Kasumi-1 (cell line): ENCODE measurements at places on chromosomes 3 and 15.

DNA sequence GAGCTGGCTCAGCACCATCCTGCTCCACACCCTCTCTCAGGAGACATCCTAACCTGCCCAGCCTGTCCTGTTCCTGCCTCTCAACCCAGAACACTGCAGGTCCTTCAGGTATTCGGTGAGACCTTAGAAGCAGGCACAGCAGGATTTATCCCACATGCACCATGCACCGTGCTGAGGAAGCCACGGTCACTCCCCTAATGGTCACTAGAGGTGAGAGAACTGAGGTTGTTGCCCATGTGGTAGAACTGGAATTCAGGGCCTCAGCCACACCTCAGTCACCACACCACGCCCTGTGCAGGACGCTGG is 36.9 kb downstream of the APBA2 start:
- DNase-seq: no peak

- no peak for DNase-seq
These were observed 1.4 kb downstream of the CACNA2D3 start for GRCh38 chr3:54123776-54124196.

DNA sequence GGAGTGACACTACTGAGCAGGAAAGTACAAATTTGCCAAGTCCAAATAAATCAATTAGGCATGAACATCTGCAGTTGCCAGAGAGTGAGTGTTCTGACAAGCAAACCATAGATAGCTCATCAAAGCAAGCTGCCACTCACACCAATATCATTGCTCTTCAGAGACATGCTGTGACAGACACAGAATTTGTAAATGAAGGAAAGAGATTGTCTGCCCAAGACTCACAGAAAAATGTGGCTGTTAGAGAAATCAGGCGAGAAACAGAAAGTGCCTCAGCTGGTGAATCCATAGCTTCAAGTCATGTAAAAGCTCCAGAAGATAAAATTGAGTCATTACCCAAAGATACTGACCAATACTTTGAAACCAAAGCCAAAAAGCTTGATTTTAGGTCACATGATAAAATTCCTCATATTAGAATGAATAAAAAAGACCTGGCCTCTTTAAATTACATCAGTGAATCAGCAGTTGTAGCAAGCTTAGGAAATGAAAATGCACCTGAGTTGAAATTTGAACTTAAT is 50.8 kb downstream of the CRYBG3 start:
- DNase-seq: no peak

DNA sequence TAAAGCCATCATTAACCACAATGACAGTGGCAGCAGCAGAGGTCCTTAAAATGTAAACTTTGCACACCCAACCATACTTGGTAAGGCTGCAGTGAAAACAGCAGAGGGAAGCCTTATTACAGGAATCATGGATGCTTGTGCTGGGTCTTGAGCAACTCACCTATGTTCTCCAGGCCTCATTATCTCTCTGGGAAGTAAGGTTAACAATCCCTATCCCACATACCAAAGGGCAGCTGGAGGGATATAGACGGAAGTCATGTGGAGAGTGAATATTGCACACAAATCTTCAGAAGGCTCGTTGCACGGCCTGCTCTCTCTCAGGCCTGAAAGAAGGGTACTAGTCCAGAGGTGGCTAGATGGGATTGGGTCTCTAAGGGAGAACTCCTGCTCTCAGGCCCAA is 25.8 kb upstream of the CELF6 start:
- DNase-seq: no peak

DNA sequence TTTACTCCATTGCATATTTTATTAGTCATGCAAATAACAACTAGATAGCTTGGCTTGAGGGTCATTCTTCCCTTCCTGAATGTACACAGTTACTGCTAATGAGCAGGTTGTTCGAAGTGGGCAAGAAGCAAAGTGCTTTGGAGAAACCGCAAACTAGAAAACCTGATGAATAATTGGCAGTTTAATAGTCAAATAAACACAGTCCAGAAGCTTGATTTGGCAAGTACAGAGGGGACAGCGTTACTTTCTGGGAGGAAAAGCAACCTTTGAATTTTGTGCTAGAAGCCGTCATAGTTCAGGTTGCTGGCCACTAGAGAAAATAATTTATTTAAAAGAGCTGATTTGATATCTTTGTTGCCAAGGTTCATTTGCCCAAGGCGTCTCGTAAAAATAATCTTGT is 94.9 kb downstream of the MFSD1 start:
- no peak for DNase-seq

DNA sequence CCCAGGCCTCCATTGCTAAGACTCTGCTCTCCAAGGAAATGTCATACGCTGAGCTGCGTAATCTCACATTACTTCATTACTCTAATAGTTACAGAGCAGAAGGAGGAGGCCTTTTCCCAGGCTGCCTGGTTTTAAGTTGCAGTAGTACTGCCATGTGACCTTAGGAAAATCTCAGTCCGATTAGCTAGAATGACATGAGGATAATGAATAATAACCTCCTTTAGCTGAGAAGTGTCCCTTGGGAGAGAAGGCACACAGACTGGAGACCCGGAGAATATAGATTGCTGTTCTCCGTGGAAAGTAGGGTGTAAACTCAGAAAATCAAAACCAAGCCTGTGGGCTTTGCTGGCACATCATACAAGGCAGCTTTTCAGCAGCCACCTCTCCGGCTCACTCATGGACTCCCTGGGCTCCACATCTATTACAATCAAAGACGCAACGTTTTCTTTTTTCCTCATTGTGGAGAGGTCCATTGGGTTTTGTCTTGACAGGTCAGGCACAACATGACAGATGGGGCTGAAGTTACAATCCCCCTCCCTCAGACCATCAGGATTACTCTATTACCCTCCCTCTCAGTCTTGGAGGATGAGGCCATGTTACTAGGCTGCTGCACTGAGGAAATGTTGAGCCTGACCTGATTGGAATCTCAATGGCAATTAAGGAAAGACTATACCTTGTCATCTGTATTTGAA is 134.8 kb upstream of the MB21D2 start:
- DNase-seq: no peak

DNA sequence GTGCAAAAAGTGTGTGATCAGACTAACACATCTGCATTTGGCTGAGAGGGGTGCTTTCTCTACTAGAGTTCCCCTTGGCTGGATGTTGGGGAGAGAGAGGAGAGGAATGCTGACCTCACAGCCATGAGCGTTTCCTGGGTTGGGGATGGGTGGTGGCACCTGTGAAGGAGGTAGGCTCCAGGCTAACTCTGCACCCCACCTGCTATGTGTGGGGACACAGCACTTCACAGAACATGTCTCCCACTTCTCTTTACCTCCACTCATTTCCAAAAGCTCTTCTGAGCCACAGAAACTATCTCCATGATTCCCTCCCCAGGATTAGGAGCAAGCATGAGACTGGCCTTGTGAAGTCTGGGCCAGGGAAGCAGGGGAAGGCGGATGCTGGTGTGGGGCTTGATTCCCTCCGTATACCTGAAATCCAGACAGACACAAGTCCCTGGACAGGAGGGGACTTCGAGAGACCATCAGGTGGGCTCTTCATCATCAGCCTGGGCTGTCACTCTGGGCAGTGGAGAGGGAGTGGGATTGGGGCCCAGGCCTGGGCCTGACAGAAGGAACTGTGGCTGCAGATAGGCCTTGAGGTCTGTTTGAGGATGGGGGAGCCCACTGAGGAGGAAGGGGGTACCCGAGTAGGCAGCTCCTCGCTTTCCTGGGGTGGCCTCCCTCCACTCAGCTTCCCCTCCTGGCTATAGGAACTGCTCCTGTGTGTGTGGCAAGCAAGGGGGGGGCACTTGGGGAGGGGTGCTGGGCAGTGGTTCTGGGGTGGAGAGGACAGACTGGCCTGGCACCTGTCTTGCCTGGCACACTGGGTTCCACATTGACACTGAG is 40.7 kb downstream of the FEM1B start:
- no peak for DNase-seq

DNA sequence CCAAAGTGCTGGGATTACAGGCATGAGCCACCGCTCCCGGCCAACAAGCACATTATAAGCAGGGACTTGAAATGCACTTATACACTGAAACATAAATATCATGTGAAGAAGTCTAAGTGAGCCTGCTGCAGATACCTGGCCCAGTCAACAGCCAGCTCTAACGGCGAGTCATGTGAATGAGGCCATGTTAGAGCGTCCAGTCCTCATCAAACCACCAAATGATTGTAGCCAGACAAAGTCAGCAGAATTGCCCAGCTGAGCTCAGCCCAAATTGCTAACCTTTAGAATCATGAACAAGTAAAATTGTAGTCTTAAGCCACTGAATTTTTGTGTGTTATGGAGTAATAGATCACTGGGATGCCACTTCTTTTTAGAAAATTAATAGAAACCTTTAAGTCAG is 37.8 kb upstream of the UACA start:
- DNase-seq: no peak

DNA sequence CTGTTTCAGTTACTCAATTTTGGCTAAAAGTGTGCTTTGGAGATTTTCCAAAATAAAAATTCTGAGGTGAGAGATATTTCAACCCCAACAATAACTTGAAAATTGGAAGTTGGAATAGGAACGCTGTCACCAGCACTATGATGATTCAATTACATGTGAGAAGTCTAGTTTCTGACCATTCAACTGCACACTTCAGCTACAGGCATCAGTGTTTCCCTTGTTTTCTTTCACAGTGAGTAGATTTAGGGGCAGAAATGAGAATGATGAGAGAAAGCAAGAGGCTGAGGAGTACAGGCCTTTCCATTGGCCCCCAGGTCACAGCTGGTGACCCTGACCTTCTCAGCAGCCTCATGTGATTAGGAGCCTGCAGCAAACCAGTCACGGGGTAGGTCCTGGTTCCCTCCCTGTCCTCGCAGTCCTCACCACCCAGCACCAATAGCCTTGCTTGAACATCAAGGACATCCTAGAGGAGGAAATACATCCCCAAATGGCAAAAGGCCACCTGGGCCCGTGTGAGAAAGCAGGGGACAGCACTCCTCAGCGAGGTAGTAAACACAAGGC is 10.0 kb upstream of the FILIP1L start:
- DNase-seq: no peak

DNA sequence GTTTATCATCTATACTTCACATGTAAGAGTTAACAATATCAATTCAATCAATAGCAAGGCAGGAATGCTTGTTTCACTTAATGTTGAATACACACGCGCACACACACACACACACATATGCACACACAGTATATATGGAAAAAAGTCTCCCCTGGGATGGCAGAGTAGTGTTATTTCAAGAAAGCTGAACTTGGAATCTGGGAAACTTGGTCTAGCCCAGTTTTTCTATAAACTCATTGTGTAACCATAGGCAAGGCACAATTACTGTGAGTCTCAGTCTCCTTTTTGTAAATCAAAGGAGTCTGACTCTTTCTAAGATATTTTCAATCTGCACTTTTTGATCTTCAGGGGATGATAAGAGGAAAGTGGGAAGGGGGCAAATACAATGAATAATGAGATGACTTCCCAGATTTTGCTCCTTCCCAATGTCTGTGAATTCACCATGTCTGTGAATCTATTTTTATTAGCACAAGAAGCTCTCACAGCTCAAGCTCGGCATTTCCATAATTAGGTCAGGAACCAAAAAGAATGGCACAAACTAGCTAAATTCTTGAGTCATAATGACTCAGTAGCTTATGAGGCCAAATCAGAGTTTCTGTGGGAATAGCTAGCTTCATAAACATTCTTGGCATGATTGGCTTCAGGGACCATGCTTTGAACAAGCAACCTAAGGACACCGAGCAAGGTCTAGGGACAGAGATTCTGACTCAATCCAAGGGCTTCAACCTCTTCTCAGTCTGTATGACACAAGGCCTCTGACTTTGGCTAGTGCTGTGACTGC is 227.4 kb upstream of the DCBLD2 start:
- no peak for DNase-seq

DNA sequence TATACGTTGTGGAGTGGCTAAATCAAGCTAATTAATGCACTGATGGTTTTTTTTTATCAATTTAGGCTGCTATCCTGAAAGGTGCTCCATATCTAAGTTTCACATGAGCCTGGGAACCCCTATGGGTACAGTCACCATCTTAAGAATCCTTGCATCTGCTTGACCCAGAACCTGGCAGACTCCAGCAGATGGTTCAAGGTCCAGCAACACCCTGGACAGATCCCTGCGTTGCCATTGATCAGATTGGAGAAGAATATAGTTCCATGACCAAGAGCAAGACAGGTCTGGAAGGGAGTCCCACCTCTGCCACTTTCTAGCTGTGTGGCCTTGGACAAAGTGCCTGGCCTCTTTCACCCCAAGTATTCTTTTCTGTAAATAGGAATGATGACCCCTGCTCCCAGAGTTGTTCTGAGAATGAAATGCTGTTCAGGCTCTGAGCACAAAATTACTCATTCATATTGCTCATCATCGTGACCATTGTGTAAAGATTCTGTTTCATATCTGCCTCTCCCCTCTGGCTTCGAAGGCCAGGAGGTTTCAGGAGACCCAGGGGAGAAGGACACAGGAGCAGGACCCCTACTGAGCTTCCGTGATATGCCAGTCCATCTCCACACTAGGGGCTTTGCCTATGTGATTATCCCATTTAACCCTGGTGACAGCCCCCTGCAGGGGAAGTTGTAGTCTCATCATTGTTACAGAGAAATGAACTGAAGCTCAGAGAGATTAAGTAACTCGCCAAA is 30.0 kb upstream of the TSEN2 start:
- no peak for DNase-seq

DNA sequence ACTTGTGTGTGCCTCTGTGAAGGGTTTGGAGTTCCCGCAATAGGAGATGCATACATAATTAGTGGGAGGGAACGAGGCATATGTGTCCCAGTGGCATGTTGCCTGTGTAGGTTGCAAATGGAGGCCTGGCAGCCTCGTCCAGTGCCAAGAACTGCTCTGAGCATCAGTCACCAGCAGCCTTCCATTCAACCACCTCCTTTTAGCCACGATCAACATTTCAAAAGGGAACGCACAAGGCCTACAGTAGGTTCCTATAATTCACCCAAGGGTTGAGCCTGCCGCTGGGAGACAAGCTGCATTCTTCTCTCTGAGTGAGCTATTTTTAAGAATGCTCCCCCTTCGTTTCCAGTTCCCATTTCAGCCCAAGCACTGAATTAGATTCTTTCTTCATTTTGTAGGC is 78.8 kb upstream of the CTNNB1 start:
- peak; percentile 35 for DNase-seq

- no peak for DNase-seq
These were observed 277.5 kb upstream of the CDIN1 start for GRCh38 chr15:36301947-36302346.

DNA sequence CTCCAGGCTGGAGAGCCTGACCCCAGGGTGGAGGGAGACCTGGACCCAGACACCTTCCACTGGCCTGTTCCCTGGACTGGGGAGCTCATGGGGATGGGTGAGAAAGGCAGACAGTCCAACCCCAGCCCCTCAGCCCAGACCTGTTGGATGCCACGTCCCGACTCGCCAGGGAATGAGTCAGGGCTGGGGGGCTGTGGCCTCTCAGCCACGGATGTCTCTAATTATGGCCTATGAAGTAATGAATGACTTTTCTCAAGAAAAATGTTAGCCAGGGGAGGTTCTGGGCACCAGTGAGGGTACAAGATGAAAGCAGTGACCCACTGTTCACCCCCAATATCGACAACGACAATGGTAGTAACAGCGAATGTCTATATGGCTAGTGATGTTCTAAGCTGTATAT is 107.0 kb upstream of the RPL32 start:
- DNase-seq: no peak
